ENCODE measurements at places on chromosomes 5 and 9.

- no peak for DNase-seq
These were observed 80.1 kb upstream of the PLEKHG4B start for GRCh38 chr5:11898-12297.

DNA sequence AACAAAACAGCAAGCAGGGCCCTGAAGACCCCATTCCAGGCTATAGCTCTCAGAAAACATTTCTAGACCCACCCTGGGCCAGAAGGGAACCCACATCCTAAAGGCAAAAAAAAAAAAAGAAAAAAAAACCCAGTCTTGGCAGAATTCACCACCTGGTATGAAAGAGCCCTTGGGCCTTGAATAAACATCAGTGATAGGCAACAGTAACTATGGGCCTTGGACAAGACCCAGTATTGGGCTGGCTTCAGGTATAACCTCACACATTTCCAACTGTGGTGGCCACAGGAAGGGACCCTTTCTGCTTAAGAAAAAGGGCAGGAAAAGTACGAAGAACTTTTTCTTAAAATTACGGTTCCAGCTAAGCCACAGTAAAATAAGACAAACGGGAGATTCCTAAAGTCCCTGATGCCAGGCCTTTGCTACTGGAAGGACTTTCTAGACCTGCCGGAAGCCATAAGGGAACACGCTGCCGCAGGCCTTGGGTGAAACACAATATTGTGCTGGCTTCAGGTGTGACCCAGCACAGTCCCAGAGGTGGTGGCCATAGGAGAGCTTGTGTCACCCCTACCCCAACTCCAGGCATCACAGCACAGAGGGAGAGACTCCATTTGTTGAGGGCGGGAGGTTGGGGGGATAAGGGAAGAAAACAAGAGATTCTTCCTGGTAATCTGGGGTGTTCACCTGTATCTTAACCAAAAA is 505.2 kb upstream of the RGMB start:
- no peak for DNase-seq

DNA sequence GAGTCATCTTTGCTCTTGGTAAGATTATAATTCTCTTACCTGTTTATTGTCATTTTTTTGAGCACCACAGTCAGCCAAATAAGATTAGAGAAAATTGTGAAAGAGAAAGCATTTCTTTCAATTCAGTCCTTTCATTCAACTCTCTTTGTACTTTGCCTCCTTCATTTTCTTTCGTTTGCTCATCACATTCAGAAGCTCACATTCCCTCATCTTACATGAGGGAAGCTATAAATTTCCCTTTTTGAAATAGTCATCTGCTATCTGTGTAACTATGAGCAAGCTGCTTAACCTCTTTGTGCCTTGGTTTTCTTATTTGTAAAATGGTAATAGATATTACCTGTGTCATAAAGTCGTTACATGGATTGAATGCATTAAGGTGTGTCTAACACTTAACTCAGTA is 41.4 kb downstream of the PAM start:
- DNase-seq = no peak

DNA sequence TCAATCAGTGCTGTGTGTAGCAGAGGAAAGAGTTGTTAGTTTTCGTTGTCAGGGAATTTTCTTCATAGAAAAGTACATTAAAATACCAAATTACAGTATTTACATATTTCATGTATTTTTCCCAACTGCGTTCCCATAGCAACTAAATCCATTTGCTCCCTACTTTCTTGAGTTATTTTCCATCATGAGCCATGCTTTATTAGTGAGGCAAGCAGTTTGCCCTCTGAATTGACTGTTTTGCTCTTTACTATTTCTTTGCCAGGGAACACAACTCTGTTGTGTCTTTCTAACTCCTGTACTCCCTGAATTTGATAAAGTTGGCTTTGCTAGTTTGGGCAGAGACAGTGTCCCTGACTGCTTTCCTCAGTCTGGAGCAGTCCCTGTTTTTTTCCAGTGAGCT is 276.2 kb upstream of the SLC30A5 start:
- no peak for DNase-seq

DNA sequence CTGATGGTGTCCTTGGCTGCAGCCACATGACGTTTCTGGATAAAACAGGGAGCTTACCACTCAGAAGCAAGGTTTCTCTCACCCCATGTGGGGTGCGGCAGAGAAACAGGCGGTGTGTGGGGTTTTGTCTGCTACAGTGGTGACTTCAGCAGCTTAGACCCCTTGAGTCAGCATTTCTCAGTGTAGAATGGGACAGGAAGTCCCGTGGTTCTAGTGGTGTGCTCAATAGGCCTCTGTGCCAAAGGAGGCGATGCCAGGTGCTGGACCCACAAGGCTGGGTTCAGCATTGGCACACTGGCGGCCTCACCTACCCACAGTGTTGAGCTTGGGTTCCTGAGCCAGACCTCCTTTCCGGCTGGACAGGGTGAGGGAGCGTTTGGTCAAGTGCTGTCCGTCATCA is 125.2 kb upstream of the SMIM23 start:
- no peak for DNase-seq

- DNase-seq = no peak
These were observed 30.8 kb downstream of the CNTRL start for GRCh38 chr9:121105531-121105930.

DNA sequence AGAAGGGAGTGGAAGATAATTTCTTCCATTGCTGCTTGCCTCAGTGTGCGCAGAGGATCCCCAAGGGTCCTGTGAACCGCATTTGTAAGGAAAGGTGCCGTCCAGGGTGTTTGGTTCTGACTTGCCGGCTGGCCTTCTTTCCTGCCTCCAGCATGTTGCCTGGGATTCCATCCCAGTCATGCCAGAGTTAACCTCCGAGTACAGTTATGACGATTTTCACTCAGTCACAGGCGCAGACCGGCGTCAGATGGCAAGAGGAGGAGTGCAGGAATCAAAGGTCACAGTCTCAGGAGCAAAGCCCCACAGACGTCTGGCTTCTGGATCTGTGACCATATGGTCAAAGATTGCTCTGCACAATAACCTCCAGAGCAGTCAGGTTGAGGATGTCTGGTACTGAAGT is 5.9 kb upstream of the GADD45G start:
- no peak for DNase-seq
